ENCODE measurements at places on chromosomes 5 and 9.
A peak's percentile ranks its signal among the peaks of the same experiment; 100 is the strongest.

DNA sequence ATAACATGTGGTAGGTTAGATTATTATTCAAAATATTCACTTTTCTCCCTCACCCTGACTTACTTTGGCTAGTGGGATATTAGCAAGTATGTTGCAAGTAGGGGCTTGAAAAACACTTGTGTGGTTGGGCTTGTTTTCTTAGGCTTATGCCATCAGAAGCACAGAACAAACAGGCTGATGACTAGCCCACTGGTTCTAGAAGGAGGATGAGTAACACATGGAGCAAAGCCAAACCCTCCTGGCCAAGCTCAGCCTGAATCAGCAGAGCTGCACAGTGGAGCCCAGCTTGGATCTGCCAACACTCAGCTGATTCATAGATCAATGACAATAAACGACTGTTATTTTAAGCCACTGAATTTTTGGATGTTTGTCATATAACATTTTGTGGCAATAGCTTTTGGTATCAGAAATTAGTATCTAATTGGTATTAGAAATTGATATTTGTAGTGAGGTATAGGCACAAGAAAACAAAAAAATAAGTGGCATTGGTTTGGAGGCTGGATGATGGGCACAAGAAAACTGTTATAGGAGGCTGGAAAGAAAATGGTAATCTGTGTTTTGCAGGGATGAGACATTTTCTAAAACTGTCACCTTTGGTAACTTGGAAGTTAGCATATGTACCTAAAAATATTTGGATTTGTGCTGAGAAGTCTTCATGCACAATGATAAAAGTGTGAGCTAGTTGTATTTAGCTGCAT, 46.1 kb upstream of the ZBED3 start:
- no peak for DNase-seq

DNA sequence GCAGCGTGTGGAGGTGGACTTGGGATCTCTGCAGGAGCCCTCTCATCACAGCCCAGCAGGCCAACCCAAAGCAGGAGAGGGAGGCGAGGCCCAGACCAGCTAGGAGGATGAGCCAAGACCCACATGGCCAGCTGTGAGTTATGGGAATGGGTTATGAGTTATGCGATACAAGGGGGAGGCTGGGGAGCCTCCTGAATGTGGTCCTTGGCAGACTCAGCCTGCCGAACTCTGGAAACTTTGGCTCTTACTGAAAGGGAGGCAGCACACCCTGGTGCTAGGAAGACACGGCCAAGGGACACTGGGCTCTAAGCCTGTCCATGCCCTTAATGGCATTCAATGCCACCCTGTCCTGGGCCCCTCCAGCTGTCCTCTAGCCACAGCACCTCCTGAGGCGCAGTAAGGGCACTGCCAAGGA, 7.7 kb upstream of the VAV2 start:
- DNase-seq = no peak

DNA sequence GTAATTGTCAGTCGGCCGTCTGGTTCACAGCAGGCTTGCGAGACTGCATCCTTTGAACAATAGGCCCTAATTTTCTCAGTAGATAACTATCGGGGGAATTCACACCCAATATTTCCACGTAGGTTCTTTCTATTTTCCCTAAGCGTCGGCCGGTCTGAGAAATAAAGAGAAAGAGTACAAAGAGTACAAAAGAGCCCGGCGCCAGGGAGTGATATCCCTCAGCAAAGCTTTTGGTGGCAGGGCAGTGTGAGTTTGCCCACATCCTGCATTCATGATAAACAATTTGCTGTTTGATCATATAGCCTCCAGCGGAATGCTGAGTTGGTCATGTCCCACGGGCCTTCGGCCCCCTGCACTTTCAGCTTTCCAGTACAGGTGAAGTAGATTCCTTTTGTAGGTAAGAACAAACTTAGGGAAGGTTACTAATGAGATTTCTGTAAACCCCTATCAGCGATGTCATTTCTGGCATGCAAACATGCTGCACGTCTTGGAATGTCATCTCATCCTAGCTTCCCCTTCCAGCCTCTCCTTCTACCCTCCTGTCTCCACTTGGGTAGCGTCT, 4.7 kb upstream of the PTGR1 start:
- no peak for DNase-seq

GRCh38 chr5:1442222-1443145, 2.8 kb downstream of the SLC6A3 start:
- DNase-seq = peak; percentile 54

- DNase-seq = no peak
Measured at GRCh38 chr5:83551821-83552220, 80.3 kb downstream of the VCAN start.

GRCh38 chr5:11524188-11524587, 380.1 kb downstream of the CTNND2 start:
- DNase-seq = no peak

- no peak for DNase-seq
Measured at GRCh38 chr9:81387360-81388106, 301.8 kb downstream of the TLE1 start.

GRCh38 chr5:96629774-96630173, 32.4 kb upstream of the CAST start:
- no peak for DNase-seq

- no peak for DNase-seq
Measured at GRCh38 chr5:147485046-147485445, 24.8 kb downstream of the DPYSL3 start.

- no peak for DNase-seq
Measured at GRCh38 chr5:77250021-77250420, 39.5 kb downstream of the PDE8B start.

DNA sequence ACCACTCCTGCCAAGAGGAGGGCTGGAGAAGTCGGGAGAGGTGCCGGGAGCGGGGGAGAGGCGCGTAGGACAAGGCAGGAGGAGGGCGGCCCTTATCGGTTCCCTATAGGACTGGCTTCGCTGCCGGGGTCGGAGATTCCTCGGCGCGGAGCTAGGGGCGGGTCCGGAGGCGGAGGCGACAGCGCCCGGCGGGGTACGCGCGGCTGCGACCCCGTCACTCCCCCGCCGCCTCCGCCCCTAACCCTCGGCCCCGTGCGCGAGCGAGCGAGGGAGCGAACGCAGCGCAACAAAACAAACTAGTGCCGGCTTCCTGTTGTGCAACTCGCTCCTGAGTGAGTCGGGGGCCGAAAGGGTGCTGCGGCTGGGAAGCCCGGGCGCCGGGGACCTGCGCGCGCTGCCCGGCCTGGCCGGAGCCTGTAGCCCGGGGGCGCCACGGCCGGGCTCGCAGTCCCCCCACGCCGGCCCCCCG, 2.0 kb downstream of the GLIS3 start:
- peak; percentile 80 for DNase-seq

DNA sequence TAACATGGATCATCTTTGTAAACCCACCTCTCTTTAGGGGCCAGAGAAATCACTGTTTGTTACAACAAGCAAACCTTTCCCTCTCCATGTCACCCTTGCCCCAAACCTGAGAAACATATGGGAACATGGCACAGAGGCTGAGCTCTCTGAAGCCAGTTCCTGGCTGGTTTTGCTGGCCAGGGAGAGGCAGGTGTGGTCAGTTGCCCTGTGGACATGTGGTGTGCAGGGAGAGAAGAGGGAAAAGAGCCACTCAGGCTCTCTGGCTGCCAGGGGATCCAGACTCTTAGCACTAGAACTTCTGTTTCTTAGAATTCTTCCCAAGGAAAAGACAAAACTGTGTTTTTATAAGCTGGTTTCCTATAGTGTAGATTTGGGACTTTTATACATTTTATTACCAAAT, 4.6 kb upstream of the CATSPER3 start:
- DNase-seq = no peak

GRCh38 chr5:150295172-150295634, 5.6 kb upstream of the CAMK2A start:
- DNase-seq = no peak

DNA sequence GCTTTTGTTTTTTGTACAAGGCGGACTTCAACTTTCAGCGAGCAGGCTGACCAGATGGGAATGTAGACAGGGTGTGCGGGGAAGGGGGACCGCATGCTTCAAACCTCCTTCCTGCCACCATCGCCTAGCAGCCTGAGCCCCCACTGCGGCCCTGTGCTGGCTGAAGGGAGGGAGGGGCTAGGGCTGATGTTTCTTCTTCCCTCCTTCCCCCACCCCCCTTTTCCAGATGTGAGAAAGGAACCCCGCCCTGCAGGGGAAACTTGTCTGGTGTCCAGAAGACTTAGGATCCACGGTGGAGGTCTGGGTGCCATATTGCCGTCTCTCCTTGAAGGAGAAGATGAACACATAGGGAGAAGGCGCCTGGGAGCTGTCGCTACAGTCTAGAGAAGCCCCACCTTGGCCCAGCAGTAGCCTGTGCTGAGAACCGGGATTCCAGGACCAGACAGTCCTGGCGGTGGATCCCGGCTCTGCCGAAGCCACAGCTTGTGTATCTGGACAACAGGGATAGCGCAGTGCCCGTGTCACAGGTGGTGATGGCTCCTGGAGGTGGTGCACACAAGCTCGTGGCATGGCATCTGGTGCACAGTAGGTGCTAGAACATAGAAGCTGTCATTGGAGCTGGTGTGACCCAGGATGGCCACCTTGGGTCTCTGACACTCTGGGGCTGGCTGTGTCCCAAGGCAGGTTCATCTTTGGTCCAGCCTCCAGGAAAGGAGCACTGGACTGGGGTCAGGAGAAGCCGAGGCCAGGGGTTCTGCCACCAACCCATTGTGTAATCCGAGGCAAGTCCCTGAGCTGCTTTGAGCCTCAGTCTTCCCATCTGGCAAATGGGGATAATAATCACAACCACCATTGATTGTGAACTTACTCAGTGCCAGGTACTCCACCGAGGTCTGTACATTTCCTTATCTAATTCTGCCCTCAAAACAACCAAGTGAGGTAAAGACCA, 205.6 kb downstream of the C9orf50 start:
- DNase-seq = no peak

- no peak for DNase-seq
Measured at GRCh38 chr9:127007638-127008037, 93.1 kb downstream of the RALGPS1 start.

GRCh38 chr5:61438298-61438970, 106.4 kb downstream of the ZSWIM6 start:
- DNase-seq = no peak

DNA sequence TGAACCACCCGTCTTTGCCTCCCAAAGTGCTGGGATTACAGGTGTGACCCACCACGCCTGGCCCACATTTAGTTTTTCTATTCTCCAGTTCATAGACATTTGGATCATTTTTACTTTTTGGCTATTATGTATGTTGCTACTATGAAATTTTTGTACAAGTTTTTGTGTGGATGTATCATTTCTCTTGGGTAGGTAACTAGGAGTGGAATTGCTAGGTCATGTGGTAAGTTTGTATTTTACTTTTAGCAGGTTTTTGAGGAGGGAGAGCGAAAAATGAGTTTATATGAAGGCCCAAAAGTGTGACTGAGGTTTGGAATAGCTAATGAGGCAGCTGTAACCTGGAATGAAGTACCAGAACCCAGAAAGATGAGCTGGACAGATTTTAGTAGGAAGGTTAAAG, 35.2 kb downstream of the ARHGAP26 start:
- DNase-seq = no peak

GRCh38 chr9:33231623-33231942, 8.4 kb upstream of the SPINK4 start:
- no peak for DNase-seq

DNA sequence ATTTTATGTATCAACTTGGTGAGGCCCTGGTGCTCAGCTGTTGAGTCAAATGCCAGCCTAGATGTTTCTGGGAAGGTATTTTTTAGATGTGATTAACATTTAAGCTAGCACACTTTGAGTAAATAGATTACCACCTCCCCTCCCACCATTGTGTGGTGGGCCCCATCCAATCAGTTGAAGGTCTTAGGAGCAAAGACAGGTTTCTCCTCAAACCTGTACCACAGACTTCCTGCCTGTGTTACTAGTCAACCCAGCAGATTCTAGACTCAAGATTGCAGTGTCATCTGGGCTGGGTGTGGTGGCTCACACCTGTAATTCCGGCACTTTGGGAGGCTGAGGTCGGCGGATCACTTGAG, 33.8 kb downstream of the MRPL36 start:
- DNase-seq = no peak

DNA sequence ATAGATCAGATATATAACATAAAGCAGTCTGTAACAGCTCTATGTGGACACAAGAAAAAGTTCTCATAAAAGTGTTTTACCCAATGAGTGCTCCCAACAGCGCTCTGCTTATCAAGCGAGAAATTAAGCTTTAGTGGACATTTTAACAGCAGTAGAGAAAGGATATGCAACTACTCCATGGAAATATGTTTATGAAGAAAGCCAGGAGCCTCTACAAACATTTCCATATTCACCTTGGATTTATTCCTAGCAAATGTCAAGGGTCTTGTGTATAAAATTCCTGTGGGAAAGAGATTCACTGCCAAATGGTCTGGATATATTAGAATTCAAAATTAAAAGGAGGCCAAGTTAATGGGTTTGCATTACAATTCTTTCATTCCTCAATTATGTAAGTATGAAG, 66.5 kb downstream of the DTWD2 start:
- DNase-seq = no peak

DNA sequence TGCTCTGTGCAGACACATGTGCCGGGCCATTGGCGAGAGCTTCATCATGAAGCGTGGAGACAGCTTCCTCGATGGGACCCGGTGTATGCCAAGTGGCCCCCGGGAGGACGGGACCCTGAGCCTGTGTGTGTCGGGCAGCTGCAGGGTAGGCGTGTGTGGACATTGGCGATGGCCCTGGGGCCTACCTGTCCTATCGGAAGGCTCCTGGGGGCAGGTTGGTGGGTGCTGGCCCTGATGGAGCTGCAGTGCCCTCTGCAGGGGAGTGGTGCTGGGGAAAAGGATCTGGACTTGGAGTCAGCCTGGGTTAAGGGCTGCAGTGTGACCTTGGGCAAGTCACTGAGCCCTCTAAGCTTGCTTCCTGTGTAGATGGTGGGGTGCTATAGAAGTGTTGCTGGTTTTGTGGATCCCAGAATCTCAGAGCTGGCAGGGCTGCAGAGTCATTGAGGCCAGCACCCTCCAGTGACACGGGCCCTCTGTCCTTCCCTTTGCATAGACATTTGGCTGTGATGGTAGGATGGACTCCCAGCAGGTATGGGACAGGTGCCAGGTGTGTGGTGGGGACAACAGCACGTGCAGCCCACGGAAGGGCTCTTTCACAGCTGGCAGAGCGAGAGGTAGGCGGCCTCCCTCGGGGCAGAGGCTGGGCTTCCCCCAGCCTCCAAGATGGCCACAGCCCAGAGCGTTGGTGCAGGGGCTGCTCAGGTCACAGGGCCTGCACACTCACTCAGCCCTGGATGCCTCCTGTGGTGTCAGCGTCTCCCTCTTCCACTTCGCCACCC, 15.8 kb downstream of the ADAMTS13 start:
- DNase-seq = no peak

GRCh38 chr5:116135344-116135743, 50.5 kb downstream of the COMMD10 start:
- no peak for DNase-seq

DNA sequence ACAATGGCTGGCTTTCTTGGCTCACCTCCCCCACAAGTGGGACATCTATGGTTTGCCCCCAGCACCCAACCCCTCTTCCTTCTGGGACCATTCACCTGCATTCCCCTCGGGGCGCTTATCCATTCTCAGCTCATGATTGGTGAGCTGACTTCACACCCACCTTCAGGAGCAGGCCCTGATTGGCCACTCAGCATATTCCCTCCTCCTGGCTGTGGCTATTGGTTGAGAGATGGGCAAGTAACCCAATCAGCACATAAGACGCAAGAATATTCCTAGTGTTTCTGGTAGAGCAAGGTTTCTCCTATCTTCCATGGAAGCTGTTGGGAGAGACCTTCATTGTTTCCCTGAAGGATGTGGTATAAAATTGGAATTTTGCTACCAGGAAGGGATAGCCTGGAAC, 22.7 kb upstream of the UNC5A start:
- DNase-seq = no peak

- no peak for DNase-seq
Measured at GRCh38 chr5:148386041-148386440, 2.3 kb downstream of the FBXO38 start.

Data from activated CD8-positive, alpha-beta memory T cell treated with anti-CD3 and anti-CD28 coated beads for 24 hours (primary cell).